GM20000 (cell line): ENCODE measurements at places on chromosomes 7 and 10.

DNA sequence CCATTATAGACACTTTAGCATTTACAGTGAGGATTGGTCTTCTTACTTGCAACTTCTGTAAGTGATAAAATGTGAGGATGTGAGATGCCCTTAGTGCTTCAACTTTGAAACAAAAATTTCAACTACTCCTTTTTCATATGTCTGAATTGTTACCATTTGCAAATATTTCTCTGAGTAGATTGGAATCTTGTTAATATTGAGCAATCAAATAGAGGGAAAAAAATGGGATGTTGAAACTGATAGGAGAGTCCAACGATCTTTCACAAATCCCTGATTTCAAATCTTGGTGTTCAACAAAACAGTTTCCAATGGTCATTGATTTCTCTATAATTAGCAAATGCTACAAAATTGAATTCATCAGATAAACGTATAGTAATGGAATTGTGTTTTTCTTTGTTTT is 5.5 kb upstream of the SNX10 start:
- DNase-seq: no peak

DNA sequence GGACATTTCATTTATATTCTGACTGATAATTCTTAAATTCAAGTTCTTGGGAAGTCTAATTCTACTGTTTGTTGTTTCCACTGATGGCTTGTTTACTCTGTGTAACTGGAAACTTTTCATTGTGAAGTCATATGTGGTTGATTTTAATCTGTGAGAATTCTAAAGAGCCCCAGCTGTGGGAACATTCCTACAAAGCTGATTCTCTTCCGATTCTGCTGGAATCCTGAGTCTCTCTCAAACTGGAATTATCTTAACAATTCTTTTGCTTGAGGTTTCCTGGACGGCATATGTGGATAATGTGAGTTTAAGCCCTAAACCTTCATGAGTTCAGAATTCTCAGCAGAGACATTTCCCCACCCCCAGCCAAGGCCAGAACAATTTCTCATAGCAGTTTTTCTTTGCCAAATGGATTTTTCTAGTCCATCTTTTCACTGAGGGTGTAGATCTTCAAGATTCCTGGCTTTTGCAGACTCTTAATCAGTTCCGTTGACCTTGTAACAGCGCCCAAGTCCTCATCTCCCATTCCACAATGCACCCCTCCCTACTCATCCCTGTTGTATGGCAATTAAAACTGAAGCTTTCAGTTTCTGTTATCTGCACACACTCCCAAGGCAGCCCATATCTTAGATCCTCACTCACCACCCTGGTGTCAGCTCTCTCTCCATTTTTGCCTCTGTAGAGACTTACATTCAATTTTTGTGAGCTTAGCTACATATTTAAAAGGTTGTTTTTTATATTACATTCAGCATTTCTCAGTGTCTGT is 37.6 kb downstream of the GRM8 start:
- DNase-seq: no peak

DNA sequence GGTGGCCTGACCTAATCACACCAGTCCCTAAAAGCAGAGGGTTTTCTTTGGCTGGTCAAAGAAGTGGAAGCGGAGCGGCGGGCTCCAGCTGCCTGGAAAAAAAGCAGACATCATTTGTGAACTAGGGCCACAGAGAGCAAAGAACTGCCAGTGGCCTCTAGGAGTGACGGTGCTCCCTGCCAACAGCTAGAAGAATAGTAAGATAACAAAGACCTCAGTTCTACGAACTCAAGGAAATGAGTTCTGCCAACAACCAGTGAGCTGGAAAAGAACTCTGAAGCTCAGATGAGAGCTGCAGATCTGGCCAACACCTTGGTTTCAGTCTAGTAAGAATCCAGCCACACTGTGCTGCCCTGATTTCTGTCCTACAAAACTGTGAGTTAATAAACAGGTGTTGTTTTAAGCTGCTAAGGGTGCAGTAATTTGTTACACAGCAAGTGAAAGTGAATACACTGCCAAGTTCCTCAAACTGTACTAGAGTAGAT is 178.0 kb downstream of the SRPK2 start:
- peak; percentile 30 for DNase-seq

GRCh38 chr7:153496257-153496656 is 555.9 kb upstream of the DPP6 start:
- DNase-seq: no peak

DNA sequence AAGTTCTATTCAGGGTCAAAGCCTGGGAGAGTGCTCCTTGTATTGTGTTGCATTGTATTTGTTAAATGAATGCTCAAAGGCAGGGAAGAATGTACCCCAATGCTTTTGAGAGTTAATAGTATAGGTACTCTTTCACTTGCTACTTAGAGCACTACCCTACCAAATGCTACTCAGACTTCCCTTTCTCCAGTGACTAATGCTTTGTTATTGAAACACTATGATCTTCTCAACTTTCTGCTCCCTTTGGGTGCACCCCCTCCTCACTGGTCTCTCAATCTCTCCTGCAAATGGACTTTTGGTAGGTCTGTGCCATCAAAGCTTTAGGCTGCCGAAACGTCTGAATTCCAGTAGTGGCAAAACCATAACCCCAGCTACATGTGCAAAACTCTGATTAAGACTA is 177.7 kb upstream of the AHR start:
- DNase-seq: no peak

GRCh38 chr7:29397398-29397797 is 166.2 kb upstream of the PRR15 start:
- DNase-seq: no peak

DNA sequence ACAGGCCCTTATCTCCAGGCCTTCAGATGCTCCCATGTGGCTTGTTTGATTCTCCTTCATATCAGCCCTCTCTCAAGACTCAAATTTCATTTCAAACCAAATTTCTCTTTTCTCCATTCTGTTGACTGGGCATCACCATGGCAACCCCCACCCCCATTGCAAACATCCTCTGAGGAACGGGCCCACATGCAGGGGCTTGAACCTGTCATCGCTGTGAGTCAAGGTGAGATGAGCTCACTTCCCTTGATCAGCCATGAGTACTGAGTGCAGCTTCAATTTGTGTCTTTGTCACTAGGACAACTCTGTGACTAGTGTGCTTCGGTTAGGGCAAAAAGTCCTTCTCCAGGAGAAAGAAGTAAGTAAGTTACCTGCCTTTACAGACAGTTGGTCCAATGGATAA is 41.9 kb downstream of the CALML3 start:
- DNase-seq: no peak

DNA sequence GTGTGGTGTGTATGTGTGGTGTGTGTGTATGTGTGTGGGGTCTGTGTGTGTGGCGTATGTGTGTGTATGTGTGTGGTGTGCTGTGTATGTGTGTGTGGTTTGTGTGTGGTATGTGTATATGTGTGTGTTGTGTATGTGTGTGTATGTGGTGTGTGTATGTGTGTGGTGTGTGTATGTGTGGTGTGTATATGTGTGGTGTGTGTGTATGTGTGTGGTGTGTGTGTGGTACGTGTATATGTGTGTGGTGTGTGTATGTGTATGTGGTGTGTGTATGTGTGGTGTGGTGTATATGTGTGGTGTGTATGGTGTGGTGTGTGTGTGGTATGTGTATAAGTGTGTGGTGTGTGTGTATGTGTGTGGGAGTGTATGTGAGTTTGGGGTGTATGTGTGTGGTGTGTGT is 428.7 kb downstream of the PAXIP1 start:
- DNase-seq: no peak

GRCh38 chr10:52424341-52424740 is 110.3 kb downstream of the DKK1 start:
- DNase-seq: no peak

DNA sequence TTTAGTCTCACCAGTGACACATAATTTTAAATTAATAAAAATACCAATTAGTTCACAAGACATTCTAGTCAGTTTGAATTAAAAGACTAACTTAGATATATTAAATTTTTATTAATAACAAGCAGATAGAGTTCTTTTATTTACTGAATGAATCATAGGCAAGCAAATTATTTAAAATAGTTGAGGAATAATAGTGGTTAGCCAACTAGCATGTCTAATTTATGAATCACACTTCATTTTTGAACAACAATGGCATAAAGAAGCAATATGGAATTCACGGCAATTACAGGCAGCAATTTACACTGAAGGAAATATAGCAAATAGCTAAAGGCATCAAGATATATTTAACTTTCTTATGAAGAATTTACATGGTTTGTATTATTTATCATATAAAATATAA is 187.0 kb upstream of the SLC26A5 start:
- DNase-seq: no peak

- no peak for DNase-seq
Measured at GRCh38 chr7:40977533-40977932, 725.4 kb downstream of the INHBA start.

- no peak for DNase-seq
Measured at GRCh38 chr10:112507046-112507445, 60.0 kb downstream of the VTI1A start.

DNA sequence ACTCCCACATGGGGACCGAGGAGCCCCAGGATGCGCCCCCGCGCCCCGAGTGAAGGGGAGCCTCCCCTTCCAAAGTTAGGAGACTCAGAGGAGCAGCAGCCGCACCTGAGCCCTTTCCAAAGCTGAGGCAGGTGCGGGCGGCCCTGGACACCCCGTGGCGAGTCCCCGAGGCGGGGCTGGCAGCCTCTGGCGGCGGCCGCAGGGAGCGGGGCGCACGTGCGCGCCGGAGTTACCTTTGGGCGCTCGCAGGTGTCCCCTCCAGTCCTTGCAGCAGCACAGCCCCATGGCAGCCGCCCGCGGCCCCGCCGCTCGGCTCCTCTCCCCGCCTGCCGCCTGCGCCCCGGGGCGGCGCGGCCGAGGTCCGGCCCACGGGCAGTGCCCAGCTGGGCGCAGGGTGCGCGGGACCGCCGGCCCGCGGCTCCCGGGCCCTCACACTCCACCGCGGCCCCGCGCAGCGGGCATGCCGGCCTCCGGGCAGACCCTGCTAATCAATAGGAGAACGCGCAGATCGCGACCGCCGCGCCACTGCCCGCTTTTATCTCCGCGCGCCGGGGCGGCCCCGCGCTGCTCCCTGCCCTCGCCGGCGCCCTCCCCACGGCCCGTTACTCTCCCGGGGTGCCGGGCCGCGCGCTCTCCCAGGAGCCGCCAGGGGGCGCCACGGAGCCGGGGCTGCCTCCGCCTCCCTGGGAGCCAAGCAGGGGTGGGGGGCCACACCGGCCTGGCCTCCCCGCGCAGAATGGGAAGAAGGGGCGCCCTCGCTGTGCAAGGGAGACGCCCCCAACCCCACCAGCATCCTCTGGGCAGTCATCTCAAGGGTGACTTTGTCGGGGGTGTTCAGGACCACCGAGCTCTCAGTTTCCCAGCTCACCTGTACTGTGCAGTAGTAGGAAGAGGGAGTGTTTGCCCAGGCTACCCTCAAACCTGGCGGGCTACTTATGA is 80.8 kb downstream of the ARHGAP22 start:
- peak; percentile 69 for DNase-seq

GRCh38 chr7:47458057-47458456 is 123.9 kb downstream of the TNS3 start:
- no peak for DNase-seq

DNA sequence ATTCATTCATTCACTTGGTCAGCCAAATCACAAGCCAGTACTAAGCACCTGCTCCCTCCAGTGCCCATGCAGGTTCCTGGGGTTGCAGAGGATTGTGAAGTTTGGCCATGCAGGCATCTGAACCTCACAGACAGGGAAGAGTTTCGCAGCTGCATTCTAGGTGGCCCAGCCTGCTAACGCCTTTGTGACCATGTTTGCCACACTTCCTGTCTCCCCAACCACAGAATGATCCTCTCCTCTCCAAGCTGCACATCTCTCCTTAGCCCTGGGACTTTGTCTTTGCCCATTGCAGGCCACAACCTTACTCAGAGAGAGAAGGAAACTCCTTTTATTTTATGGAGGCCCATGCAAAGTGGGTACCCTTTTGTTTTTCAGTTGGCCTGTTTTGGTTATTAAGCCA is 31.8 kb downstream of the EPDR1 start:
- no peak for DNase-seq

DNA sequence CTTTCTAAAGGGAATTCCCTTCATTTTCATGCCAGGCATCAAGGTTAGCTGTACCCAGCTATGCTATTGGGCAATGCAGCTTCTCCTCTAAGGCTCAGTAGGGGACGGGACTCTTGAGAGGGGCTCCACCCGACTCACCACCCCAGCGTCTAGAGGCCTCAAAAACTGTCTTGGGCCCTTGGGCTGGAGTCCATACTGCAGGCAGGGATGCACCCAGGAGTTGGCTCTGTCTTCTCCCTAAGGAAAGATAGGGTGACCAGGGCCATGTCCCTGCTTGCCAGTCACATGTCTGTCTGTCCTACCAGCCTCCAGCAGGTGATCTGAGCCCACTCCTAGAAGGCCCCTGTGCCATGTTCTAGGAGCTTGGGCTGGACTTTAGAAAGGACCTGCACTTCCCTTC is 1.2 kb downstream of the OPN4 start:
- DNase-seq: no peak

DNA sequence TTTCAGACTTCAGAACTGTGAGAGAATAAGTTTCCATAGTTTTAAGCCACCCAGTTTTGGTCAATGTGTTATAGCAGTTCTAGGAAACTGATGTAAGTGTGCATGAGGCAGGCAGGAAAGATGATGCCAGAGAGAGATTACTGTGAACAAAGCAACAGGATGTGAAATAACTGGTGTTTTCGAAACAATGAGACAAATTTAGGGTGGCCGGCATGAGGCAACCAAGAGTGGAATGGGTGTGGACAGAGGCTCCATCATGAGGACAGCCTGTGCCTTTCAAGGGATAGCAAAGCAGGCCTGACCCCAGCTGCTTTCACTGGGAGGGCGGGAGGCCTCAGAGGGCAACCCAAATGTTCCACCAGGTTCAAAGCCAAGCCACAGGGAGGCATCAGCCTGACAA is 67.3 kb upstream of the UCN3 start:
- no peak for DNase-seq

GRCh38 chr10:69389827-69390490 is 26.8 kb downstream of the TACR2 start:
- no peak for DNase-seq

DNA sequence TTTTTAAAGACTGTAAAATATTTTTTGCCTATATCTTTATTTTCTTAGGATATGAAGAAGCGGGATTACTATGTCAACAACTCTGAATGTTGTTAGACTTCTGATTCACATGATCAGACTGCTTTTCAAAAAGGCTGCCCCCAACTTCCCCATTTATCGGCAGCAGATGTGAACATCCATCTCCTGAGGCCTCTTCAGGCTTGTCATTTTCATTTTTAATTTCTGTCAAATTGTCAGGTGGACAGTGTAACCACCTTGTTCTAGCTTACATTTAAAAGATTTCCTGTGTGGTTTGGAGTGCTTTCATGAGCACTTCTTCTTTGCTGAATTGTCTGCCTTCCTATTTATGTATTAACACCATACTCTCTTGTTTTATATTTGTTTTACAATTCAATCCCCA is 78.8 kb upstream of the GSDME start:
- peak; percentile 37 for DNase-seq
